ENCODE measurements at places on chromosomes 13 and 19.

- peak; percentile 20 for DNase-seq
These were observed 685 bp downstream of the TCF3 start for GRCh38 chr19:1651568-1652291.

DNA sequence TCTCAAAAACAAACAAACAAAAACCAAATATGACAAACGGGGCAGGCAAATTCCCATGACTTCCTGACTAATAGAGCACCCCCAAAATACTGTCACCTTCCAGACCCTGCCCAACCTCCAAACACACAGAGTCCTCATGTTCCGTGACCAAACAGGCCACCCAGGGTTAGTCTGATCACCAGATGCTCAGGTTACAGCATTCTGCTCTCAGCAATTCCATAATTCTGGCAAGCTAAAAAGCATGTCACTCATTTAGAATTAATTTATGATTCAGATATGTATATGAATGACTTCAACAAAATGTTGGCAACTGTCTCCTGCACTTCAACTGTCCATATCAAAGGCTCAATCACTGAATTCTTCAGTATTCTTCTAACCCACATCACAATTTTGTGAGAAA is 52.4 kb downstream of the ZIC5 start:
- no peak for DNase-seq

DNA sequence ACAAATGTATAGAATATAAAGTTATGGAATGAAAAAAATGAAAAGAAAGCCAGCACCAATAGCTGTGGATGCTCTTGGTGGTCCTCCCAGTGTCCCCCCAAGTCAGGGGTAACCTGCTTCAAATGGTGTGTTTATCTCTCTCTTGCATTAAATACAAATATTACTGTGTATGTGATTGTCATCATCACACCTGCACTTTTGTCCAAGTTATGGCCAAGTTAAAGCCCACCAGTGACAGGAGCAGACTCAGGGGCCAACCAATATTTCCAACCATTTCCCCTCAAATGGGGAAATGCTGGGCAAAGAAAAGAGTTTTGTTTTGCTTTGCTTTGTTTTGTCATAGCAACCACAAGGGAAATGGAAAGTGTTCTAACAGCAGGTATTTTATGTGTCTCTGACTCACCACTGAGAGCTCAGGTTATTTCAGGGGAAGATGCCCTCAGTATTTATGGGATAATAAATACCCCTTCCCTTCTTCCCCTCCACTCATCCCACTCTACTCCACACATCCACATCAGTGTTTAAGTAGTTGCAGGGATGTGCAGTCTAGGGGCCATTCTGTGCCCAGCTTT is 133.6 kb downstream of the COL4A1 start:
- DNase-seq: no peak

DNA sequence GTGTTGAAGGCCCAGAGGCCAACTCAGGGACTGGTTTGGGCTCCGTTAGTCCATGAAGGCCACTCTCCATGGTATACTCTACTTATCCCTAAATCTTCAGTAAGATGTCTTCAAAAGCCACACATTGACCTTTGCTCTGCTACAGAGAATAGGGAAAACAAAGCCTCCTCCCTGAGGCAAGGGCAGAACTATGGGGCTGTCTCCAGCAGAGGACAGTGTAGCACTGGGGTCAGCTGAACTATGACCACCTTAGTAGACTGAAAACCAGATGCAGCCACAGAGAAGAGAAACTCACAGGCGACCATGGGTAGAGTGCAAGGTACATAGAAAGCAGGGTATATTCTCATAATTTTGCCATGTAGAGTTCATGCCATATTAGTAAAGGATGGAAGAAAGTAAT is 587.4 kb downstream of the LMO7 start:
- DNase-seq: no peak

- DNase-seq: no peak
These were observed 41.9 kb upstream of the SERPINE3 start for GRCh38 chr13:51297556-51297955.

- DNase-seq: no peak
These were observed 138.0 kb downstream of the LMO7 start for GRCh38 chr13:75774176-75774575.

DNA sequence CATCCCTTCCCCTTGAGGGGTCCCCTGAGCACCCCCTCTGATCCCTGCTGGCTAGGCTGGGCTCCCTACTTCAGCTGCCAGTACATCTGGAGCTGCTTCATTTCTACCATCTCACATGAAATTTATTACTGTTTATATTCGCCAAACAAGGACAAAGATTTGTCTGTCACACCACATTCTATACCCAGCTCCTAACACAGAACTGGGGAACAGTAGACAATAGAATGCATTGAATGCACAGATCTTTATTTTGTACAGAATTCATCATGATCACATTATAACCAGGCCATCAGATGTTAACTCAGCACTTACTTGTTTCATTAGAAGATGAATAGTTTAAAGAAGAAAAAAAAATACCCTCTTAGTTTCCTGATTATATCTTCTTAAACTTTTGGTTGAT is 159.4 kb downstream of the KLF5 start:
- DNase-seq: no peak

GRCh38 chr13:54029226-54029625 is 1000.6 kb downstream of the OLFM4 start:
- DNase-seq: no peak

DNA sequence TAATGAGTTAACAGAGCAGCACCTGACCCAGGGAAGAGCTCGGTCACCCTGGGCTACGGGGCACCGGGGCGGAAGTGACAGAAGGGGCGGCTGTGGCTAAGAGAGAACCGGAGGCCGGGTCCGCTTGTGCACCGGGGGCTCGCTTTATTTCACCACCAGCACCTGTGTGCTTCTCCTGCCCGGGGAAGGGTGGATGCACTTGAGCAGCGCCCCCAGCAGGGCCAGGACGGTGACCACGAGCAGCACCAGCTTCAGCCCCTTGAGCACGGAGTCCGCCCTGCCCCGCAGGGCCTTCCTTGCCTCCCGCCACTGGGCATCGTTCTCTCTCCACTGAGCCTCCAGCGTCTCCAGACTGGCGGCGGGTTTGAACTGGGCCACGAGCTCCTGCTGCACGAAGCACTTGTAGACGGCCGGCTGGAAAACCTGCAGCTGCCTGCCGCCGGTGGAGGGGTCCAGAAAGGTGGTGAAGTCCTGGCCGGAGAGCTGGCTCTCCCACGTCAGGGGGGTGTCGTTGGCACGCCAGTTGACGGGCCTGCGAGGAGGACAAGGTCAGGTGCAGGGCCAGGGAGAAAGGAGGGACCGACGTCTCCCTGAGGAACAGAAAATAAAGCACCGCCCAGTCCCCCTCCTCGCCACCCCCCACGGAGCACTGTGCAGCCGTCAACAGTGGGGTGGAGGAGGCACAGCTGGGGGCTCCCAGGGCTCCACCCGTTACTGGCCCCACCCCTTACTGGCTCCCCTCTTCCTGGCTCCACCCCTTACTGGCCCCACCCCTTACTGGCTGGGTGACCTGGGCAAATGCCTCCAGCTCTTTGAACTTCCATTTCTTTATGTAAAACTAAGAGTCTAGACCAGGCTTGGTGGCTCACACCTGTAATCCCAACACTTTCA is 3.6 kb downstream of the FAM187B start:
- no peak for DNase-seq

All from activated gamma-delta T cell treated with anti-CD3 and anti-CD28 coated beads, Interleukin-2, amount 50 U/mL, for 16 hours (primary cell).